ENCODE measurements at places on chromosomes 4 and X.

DNA sequence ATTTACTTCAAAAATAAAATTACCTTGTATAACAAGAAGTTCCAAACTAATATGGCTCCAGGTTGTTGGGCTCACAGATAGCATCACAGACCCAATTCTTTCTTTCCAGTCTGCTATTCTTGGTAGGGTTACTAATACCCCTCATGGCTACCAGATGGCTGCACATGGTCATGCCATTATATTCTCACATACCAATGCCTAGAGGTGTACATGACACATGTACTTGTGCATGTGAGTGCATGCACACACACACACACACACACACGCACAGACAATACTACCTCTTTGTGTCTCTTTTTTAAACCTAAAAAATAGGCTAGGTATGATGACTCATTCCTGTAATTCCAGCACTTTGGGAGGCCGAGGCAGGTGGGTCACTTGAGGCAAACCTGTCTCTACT lies 31.1 kb downstream of the FBXO8 start:
- no peak for DNase-seq

DNA sequence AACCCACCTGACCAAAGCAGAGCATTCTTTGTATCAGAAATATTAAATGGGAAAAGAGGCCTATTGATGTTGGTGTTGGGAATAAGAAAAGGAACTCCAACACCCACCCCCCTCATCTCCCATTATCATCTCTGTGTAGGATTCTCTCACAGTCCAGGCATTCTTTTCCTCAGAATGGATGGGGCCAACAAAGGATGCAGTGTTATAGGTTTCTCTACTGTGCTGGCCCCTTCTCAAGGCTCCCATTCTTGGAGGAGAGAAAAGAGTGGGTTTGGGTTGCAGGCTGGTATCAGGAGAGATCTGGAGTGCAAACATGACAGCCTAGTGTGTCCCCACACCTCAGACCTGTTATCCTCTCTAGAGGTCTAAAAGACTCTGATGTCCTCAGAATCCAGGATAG lies 59.6 kb downstream of the UGT8 start:
- no peak for DNase-seq

DNA sequence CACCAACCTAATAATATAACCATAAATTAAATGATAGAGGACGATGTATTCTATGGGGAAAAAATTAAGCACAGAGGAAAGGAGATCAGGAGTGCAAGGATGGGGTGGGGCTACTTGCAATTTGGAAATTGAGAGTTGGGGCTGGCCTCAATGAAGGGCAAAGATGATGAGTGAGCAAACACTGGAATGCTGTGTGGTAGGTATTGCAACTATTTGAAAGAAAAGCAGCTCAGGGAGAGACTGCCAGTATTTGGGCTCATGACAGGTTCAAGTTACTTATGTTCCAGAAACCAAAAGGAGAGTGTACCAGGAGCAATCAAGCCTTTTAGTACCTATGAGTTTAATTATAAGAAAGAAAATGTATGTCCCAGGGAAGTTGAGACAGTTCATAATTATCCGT lies 47.4 kb downstream of the ASIC5 start:
- no peak for DNase-seq

GRCh38 chrX:152950786-152951185 lies 43.1 kb downstream of the PNMA5 start:
- no peak for DNase-seq

GRCh38 chrX:47498411-47498810 lies 15.4 kb upstream of the ZNF41 start:
- no peak for DNase-seq

- DNase-seq, result peak; percentile 93
These were observed 175.5 kb downstream of the DHRSX start for GRCh38 chrX:2325076-2325784.

DNA sequence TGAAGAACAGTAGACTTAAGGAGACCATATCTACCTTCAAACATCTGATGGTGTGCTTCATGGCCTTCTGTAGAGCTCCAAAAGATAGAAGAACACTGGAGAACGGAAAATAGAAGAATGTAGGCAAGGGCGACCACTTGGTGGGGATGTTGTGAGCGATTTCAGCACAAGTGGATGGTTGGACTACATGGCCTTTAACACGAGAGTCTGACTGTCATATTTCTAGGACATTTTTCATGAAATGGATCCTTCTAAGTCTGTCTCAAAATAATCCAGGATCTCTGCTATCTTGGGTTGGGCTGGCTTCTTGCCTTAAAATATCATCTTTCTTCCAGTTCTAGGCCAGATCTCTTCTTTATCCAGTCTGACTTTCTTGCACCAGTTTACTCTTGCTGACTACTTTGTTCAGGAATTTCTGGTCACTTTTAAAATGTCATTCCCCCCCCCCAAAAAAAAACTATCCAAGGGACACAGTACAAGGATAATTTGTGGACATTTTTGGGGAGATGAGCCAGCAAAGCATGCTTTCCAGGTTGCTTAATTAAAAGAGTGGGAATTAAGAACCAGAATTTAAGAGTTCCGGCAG lies 1.2 kb upstream of the MID1IP1 start:
- no peak for DNase-seq

DNA sequence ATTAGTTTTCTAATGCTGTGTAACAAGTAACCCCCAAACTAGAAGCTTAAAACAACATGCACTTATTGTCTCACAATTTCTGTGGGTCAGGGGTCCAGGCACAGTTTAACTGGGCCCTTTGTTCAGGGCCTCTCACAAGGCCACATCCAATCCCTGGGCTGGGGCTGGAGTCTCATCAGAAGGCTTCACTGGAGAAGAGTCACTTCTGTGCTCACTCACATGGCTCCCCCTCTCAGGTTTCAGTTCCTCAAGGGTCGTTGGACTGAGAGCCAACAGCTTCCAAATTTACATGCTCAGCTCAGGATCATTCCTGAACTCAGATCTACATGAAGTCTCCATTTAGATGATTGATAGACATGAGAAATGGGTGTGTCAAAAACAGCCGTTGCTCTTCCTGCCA lies 77.1 kb downstream of the EVC start:
- no peak for DNase-seq

- DNase-seq, result no peak
These were observed 790 bp downstream of the CLGN start for GRCh38 chr4:140426610-140427105.

DNA sequence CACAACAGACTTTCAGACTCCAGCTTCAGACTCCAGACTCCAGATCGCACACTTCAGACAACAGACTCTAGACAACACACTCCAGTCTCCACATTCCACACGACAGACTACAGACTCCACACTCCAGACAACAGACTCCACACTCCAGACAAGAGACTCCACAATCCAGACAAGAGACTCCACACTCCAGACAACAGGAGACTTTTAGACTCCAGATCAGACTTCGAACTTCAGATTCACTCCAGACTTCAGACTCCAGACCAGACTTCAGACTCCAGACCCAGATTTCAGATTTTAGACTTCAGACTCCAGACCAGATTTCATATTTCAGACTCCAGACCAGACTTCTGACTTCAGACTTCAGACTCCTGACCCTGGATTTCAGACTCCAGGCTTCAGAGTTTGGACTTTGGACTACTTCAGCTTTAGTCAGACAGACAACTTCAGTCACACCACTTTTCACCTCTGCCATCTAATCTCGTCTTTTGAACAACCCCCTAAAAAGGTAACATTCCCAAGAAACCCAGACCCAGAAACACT lies 29.0 kb upstream of the TLR2 start:
- DNase-seq, result no peak

DNA sequence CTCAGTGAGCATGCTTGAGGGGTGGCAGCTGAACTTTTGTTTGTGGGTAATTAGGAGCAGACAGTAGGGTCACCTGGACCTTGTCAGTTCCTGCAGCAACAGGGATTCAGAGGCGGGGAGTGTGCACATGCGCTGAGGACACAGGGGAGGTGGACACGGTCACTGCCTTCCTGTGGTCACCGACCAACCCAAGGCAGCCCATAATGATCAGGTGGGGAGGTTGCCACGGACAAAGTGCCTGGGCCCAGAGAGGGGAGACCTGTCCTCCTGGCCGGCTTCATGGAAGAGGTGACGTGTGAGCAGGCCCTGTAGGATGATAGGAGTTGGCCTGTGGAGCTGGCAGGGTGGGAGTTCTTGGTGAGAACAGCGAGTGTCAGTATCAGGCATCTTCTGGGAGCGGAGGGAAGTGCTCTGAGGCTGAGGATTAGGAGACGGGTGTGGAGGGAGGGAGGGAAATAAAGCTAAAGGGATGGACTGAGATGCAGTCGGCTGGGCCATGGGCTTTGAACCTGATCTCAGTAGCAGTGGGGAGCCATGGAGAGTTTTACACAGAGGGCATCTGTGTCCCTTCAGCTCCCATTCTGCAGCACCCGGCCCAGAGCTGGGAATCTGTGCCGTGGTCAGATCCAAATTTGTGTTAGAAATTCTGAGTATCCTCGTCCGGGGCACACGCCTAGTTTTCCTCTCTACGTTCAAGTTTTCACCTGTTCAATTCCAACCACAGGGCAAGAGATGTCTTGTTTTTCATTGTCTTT lies 100.0 kb downstream of the PSAPL1 start:
- DNase-seq, result no peak

DNA sequence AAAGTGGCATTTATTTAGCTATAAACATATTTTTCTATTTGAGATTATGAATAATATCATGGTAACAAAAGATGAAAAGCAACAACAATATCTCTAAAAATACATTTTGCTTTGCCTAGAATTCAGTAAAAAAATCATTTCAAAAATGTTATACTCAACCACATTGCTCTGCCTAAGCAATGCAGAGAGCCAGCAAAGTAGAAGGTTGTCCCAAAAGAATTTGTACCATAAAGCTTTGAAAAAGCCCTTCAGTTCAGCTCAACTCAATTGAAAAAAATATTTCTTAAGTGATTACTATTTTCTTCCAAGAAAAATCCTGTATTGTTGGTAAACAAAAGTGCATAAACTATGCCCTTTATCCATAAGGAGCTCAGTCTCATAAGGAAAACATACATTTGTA lies 301.2 kb upstream of the ARSJ start:
- no peak for DNase-seq

DNA sequence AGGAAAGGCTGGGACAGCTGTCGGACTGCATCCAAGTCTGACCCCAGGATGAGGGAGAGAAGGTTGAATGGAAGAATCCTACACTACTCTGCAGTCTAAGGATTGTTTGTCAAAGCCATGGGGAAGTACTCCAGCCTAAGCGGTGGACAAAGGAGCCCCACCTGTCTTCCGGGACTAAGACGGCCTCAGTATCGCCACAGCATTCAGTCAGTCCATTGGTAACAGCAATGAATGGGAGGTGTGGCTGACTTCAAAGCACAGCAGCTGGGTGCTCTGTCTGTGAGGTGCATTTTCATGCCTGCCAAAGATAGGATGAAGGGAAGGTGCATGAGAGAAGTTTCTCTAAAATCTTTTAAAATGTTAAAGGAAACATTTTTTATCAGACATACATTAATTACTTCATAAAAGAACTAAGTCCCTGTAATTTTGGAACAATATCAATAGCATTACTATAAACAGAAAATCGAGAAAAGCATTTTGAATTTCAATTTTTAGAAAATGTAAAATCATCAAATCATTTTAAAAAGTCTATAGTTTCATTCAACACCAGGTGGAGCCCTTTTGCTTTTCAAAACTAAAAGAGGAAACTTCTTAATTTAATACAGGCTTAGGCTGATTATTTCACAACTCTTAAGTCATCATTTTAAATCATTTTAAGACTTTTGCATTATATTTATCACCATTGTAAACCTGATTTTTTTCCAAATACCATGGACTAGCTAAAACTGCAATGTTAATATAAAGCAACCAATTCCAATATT lies 27.6 kb upstream of the INTU start:
- DNase-seq, result peak; percentile 29

GRCh38 chr4:165381821-165382373 lies 3.1 kb downstream of the CPE start:
- DNase-seq, result no peak

GRCh38 chrX:21875013-21875412 lies 19.2 kb downstream of the YY2 start:
- DNase-seq, result no peak

- DNase-seq, result no peak
These were observed 6.5 kb downstream of the TMEM150C start for GRCh38 chr4:82555276-82555675.

DNA sequence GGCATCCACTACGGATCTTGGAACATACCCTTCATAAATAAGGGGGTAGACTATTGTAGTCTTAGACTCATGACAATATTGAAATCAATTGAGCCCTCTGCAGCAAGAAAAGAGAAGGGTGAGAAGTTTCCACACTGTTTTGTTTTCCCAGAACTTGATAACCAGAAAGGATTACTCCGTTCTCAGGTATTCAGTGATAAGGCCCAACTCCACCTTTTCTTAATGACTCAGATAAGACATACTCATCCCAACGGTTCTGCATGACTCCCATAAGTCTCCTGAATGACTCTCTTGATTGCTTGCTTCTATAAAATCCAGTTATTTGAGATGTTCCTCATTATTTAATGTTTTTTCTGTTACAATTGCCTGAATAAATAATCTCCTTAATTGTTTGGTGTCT lies 111.7 kb downstream of the PABPC4L start:
- no peak for DNase-seq

GRCh38 chrX:155893521-155893920 lies 12.4 kb downstream of the VAMP7 start:
- DNase-seq, result no peak

DNA sequence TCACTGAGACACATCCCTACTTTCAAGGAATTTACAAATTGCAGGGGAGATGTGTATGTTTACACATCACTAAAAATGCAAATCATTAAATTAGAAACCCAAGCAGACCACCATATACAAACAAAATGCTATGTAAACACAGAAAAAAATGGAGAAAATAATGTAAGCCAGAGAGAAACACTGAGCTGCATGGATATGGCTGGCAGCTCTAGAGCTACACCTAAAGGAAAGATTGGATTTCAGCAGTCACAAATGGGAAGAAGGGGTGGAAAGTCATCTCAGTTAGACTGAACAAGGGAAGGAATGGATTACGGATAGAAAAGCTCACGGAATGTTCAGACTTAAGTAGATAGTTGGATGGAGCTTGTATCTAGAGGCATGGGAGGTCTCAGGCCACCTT lies 186.3 kb downstream of the MOSPD2 start:
- no peak for DNase-seq

DNA sequence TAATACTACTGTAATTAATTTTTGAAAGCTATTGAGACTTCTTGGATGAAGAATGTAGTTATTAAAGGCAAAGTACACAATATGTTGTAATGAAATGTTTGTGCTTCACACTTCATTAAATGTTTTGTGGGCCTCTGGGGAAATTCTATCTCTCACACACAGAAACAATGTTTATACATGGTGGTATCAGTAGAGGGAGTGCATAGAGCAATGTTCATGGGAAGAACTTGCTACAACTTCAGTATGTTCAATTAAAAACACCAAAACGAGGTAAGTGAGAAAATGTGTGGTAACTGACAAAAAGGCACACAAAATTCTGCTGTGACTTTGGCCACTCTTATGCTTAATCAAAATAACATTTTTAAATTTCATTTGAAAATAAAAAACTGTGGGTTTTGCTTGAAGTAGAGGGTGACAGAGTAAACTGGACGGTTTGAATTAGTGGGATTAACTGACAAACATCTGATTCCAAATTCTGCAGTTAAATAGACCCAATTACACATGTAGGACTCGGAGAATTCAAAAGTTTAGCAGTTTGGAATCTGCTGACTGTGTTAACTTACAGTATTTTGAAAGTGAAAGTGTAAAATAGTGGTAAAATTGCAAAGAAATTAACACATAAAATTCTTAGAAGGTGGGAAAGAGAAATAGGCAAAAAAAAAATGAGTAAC lies 111.4 kb upstream of the TTC29 start:
- peak; percentile 22 for DNase-seq

Measured in fibroblast of the conjunctiva (primary cell).